ENCODE measurements at places on chromosomes 16 and 17. TPM values are rescaled to one million over a fixed set of nuclear protein-coding genes. Genes with fewer than 3 reads are reported as not detected.

Gene SPN
- total RNA-seq: 1.3 TPM

Gene CCDC154
- 2.1 TPM for total RNA-seq

Gene KRT15
- total RNA-seq: not detected

Gene RGS9
- 4.4 TPM for total RNA-seq

Gene SCNN1G
- 1.6 TPM for total RNA-seq

Gene CCL16
- 0.78 TPM for total RNA-seq

Gene SLC5A10
- total RNA-seq: not detected

Gene BRIP1
- under 0.01 TPM for total RNA-seq

Gene KRTAP2-2
- total RNA-seq: not detected

Gene CDK5RAP3
- total RNA-seq: 588 TPM

DNA sequence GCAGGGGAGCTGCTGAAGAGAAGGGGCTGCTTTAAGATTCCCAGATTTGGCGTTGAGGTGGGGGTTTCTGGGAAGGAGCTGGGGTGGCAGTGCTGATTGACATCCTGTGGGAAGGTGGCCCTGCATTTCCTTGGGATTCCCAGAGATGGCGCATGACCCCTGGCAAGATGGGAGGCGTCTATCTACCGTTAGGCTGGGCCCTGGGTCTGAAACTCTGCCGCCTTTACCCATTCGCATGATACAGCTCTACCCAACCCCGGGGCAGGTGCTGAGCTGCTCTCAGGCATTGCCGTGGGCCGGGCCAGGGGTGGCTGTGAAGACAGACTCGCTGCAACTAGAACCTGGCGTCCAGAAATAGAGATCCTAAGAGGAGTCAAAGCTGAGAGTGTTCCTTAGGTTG lies 9.9 kb upstream of the MVD start:
- peak; percentile 42 for DNase-seq

- DNase-seq: no peak
Observed at GRCh38 chr17:68595496-68595895, 5.7 kb downstream of the FAM20A start.

DNA sequence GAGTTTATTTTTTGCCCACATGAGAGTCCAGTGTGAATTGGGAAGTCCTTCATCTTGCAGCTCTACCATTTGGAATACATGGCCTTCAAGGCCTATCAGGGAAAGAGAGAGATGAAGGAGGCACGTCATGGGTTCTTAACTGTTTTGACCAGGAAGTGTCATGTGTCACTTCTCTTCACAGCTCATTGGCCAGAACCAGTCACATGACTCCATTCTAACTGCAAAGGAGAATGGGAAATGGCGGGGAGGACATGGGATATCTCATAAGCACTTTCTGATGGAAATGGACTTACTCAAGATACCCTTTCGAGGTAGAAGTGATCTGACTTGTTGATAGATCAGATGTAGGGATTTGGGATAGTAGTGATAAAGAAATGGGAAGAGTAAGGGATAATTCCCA lies 57.9 kb upstream of the CES5A start:
- no peak for DNase-seq

GRCh38 chr16:53566552-53567245 lies 63.7 kb upstream of the AKTIP start:
- no peak for DNase-seq

DNA sequence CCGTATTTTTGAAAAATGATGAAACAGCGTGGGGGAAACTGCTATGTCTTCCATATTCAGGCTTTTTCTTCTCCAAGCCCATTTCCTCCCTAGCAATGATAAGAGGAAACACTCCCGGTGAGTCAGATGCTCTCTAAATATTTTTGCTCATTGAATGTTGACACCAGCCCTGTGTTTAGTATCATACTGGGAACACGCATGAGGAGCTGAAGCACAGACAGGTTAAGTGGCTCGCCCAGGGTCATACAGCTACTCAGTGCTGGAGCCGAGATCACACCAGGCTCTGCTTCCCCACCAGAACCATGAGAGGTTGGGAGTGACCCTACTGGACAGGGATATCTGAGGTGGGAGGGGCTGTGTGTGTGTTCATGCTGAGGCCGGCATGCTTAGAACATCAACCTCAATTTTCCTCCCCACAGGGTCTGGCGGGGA lies 37.8 kb upstream of the ADGRG1 start:
- no peak for DNase-seq

DNA sequence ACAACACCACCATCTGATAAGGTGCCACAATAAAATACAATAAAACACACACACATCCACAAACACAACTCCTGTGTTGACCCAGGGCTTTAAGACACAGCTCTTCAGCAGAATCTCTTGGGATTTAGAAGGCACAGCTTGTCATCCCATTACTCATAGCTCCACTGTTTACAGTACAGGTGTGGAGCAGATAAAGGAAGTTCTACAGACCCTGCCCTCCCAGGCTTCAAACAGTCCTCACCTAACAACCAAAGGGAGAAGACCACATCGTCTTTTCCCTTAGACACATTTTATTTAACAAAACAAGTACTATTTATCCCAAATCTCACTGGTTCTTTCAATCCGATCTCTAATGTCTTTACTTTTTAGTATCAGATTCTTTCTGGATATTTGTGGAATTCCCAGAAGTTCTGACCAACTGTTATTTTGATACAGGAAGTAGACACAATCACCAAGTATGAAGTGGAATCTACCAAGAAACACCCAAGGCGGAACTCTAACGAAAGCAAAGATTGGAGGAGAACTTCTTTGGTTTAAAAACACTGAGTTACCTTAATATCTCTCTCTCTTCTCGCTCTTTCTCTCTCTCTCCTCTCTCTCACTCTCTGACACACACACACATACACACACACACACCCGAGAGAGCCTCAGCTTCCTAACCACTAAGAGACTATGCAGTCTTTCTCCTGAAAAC lies 46.1 kb downstream of the CYTH1 start:
- peak; percentile 55 for DNase-seq

- DNase-seq: no peak
Observed at GRCh38 chr17:45639297-45639849, 144.7 kb upstream of the CRHR1 start.

- peak; percentile 47 for DNase-seq
Observed at GRCh38 chr16:11949527-11949926, 7.7 kb upstream of the NPIPB2 start.

DNA sequence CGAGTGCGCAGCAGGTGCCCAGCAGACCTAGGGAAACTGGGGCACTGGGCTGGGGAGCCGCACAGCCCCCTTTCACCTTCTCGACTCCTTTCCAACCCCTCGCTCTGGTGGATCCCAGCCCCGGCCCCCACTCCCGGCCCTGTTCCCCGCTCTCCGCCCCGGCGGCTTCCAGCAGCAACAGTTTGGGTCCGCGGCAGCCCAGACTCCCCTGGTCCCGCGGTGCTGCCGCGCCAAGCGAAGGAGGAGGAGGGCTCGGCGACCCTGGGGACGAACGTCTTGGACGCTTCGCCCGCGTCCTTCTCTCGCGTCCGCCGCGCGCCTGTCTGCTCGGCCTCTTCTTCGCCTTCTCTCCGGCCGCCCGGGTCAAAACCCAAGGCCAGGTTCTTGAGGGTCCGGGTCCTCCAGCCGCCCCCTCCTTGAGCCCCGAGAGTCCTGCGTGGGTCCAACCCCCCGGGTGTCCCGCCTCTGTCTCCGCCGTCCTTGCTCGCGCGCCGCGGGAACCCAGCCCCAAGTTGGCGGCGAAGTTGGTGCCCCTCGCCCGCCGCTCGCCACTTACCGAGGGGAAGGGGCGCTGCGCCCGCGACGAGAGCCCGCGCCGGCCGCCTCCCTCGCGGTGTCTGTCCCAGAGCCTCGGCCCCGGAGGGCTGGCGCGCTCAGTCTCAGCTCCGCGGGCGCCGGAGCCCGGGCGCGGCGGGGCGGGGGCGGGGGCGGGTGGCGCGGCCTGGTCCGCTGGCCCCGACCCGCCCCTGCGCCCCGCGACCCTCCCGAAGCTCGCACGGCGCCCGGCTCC lies 1.4 kb upstream of the GRIN2C start:
- no peak for DNase-seq

DNA sequence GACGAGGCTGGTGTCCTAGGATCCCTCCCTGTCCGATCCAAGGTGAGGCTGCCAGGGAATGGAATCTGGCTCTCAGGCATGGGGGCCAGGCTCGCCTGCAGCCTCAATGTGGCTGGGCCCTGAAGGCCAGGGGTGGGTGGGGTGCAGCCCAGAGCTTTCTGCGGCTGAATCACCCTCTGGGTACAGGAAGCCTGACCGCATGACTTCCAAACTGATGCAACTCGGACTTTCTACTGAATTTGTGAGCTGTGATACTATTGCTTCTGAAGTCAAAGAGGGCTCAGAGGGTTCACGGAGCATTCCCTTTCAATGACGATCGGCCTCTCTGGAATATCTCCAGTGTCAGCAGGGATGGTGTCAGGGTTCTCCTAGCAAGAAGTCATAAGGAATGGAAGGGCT lies 123.7 kb downstream of the METRNL start:
- DNase-seq: no peak

GRCh38 chr17:70171159-70171558 lies 1.8 kb downstream of the KCNJ2 start:
- DNase-seq: no peak

DNA sequence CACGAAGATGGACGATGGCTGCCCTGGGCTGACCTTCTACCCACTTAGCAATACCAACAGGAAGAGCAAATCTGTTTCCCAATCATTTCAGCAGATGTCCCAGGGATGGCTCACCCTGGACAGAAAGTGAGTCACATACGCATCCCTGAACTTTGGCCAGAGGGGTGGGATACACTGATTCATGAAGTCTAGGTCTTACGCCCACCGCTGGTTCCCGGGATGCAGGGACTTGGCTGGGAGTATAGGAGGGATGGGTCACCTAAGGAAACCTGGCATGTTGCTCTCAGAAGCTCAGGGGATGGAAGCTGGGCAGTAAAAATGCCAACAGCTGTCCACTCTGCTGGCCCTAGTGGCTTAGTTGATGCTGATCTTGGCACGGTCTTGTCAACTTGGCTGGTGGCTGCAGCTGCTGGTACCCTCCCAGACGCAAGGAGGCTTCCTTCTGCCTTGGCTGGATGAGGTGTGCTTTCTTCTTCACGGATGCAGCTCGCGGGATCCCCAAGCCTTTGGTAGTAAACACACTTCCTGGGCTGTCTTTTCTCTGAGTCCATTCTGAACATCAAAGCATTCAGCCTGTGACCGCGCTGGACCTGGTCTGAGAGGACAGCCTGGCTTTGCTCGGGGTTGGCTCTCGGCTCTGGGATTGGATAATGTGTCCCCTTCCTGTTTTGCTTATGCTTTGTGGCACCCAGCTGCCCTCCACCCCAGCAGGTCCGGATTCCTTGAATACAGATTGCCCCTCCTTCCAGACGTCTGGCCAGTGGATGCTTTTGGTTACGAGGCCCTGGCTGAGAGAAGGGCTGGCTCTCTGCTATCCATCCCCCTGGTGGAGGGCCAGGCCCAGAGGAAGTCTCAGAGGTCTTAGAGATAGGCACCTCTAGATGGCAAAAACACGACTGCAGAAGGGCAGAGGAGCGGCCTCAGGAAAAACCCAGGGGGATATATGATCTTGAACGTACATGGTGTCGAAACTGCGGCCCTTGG lies 71.5 kb downstream of the RAP1GAP2 start:
- peak; percentile 75 for DNase-seq

DNA sequence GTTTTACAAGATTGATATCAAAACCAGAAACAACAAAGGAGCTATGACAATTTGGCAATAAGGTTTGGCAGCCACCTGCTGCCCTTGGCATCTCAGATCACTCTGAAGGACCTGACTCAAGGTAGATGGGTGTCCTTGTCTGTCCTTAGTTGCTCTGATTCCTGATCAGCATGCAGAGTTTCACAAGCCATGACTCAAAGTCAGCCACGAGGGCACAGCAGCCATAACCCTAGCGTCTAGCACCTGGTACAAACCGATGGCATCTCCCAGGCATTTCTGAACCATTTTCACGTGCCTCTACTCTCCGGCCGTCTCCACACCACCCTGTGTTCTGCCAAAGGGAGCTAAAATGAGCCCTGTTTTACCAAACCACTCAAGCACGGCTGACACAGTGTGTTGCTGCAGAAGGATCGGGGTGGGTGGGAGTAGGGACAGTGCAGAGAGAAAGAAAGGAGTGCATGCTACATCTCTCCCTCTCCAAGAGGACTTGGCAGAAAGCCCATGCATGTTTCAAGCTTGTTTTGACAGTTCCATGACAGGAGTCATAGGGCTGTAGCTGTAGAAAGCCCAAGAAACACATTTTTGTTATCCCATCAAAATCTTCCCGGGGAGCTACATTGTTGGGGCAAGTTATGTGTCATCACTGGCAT lies 297.3 kb downstream of the ABCC12 start:
- no peak for DNase-seq

GRCh38 chr17:2083613-2084035 lies 28.7 kb downstream of the HIC1 start:
- DNase-seq: peak; percentile 78

GRCh38 chr17:44774271-44775135 lies 15.7 kb downstream of the ADAM11 start:
- DNase-seq: peak; percentile 95

- DNase-seq: no peak
Observed at GRCh38 chr16:51168755-51169154, 17.7 kb upstream of the SALL1 start.

DNA sequence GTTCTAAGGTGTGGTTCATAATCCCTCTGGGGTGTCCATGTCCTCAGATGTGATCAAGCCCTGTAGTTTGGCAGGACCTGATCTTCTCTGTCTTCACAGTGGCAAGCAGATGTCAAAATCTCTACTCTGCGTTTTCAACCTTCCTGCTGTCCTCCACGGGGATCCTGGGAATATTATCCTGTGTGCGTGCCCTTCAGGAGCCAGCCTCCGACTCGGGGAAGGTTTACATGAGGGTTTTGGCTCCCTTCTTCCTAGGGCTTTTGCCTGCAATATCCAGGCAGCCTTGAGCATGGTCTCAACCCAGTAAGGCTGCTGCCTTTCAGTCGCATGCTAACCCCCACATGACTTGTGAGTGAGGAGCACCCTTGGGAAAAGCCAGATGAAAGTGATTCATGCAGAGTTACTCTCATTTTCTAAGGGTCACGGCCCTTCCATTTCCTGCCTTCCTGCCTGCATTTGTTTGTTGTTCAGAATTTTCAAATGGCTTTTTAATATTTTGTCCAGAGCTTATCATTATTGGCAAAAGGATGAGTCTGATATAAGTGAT lies 202.2 kb upstream of the CHMP6 start:
- DNase-seq: no peak

GRCh38 chr17:41523787-41524186 lies 4.3 kb downstream of the KRT19 start:
- DNase-seq: no peak

- no peak for DNase-seq
Observed at GRCh38 chr16:15502041-15502725, 67.8 kb downstream of the BMERB1 start.

DNA sequence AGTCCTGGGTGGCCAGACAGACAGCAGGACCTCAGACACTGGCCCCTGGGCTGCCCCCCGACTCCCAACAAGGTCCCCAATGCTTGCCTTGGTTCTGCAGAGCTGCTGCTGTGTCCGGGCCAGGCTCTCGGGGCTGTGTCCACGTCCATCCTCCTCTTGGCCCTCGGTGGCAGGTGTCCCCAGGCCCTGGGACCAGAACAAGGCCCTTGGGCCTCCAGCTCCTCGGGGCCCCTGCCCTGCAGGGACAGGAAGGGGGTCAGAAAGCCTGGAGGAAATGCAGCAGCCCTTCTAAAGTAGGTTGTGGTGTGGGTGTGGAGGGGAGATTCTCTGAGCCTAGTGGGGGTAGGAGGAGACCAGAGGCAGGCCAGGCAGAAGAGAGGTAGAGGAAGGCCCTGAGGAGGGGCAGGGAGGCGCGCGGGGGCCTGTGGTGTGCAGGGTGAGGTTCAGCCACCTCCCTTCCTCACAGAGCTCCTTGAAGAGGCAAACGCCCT lies 2.5 kb upstream of the AXIN1 start:
- no peak for DNase-seq

- DNase-seq: peak; percentile 58
Observed at GRCh38 chr16:25126820-25127232, 15.3 kb downstream of the LCMT1 start.

- no peak for DNase-seq
Observed at GRCh38 chr16:47375423-47375822, 85.4 kb downstream of the ITFG1 start.

All from body of pancreas (tissue), 4 donors.